ENCODE measurements at places on chromosomes 6 and 20.

DNA sequence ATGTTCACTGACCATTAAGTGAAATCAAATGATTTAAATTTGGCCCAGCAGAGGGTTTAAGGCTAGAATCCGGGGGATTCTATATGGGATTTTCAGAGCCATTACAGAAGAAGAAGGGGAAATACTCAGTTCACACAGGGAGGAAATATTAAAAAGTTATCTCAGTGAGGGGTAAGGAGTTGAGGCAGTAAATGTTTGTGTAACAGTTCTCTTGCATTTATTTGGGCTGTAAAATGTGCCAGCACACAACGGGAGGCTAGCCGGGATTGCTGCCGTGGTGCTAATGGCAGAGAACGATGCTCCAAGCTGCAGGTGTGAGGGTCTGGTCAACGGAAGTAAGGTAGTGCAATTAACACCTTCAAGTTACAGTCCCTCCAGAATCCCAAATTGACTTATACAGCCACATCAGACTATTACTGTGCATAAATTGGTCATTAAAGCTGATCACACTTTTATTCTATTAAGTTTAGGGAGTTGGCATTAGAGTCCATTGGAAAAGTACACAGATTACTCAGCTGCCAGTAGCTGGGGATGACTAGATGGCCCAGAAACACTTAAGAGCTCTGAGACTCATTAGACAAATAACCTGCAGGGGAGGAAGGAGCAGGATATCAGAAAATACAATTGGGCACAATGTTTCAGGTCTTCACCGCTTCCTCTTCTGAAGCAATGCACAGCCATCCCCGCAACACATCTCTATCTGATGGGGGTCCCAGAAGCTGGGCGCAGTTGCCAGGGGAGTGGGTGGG, 31.3 kb downstream of the PPP1R3G start:
- no peak for DNase-seq

- peak; percentile 18 for DNase-seq
Measured at GRCh38 chr20:50728486-50728980, 2.8 kb upstream of the PARD6B start.

- peak; percentile 95 for DNase-seq
Measured at GRCh38 chr6:30769088-30769852, 24.9 kb upstream of the IER3 start.

DNA sequence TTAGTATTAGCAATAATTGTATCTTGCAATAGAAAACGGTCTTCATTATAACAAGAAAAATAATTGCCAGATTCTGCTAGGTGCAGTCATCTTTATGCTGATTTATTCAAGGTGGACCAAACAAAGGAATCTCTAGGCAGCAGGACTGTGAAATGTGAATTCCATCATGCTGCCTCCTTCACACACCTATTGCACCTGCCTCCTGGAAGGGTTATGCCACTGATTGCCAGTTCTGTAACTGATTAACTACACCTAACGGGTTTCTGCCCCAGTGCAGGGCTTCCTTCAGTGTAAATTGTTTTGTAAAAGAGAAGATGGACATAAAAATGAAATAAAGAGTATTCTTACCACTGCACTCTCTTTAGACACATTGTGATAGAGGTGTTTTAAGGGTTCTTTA, 96.1 kb downstream of the FOXO3 start:
- DNase-seq = no peak

DNA sequence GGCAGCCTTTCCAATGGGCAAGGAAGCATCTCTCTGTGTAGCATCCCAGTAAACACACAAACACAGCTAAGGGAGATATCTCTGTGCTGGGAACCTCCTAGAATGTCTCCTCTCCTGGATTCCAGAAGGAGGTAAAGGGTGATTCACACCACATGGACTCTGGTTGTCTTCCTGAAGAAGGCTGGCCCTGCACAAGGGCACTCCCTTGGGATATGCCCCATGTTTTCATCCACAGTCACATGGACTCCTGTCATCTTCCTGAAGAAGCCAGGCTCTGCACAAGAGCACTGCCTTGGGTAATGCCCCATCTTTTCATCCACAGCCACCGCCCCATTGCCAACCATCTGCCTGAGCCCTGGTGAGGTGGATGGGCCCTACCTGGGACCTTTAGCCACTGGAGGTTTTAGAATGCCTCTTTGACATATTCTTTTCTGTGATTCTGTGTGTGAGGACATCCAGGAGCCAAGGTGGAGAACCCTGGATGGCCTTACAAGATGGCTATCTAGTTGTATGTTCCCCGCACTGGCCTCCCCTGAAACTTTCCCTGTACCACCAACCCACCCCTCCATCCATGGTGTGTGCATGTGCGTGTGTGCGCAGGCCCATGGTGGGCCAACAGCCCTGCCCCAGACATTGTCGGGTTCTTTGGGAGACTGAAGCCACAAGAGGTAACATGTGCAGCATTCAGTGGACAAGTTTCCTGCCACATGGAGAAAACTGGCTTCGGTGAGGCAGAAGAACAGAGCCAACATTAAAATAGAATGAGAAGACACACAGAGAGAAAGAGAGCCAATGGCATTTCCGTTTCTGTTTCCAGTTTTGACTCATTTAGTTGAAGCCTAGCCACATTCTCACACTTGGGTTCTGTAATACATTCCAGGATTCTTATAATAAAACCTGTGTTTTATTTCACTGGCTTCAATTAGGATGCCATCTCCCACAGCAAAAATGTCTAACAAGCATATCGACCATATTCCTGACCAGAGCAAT, 110.2 kb upstream of the CST7 start:
- no peak for DNase-seq

DNA sequence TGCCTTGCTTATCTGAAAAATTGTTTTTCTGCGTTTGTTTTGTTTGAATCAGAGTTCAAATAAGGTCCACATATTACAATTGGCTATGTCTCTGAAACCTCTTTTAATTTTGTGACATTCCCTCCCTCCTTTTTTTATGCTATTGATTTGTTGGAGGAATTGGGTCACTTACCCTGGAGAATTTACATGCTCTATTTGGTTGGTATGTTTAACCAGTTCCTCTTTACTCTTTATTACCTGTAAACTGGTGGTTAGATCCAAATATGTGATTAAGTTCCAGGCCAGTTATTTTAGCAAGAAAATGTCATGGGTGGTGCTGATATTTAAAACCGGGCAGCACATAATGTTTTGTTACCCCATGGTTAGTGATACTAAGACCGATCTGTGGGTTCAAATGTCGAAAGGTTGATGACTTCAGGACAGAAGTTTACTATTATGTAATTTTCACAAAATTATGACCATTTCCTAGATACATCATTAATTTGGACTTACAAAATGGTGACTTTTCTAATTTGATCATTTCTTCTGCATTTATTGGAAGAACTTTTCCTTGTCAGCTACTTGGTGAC, 77.3 kb downstream of the KIZ start:
- no peak for DNase-seq

DNA sequence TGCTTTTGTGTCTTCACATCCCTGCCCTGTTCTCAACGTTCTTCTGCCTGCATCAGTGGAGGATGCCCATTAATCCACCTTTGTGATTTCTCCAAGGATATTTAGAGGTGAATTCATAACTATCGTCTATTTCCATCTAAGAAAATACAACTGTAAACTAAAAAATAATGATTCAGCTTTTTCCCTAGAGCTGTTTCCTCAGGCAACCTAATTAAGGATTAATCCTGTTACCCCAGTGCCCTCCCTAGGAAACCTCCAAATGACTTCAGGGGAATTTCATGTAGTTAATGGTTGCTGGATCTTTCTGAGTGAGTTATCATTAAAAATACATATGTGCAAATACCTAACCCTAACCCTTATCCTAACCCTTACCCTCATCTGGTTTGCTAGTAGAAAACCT, 14.6 kb upstream of the AFDN start:
- no peak for DNase-seq

- peak; percentile 84 for DNase-seq
Measured at GRCh38 chr20:45470262-45470931, 844 bp downstream of the WFDC2 start.

GRCh38 chr6:116268589-116269293, 11.0 kb downstream of the TSPYL1 start:
- DNase-seq = no peak

- DNase-seq = no peak
Measured at GRCh38 chr6:5749016-5749650, 257.6 kb downstream of the NRN1 start.

GRCh38 chr20:37274851-37275524, 13.4 kb upstream of the GHRH start:
- no peak for DNase-seq

DNA sequence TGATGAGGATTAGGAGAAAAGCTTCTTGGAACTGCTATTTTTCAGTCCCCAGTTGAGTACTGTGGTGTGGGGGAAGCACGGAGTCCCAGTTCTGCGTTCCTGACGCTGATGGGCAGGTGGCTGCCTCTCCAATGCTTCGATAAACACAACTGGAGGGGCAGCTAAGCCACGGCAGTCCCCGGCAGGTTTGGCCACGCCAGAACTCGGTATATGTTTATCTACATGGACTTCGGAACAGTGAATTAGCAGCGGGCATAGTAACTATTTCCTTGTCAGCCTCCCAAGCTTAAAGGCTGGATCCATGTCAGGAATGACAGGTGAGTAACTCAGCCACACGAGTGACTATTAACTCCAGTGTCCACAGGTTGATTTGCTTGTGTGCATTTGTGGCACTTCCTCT, 354.4 kb downstream of the ZFAND3 start:
- DNase-seq = no peak

DNA sequence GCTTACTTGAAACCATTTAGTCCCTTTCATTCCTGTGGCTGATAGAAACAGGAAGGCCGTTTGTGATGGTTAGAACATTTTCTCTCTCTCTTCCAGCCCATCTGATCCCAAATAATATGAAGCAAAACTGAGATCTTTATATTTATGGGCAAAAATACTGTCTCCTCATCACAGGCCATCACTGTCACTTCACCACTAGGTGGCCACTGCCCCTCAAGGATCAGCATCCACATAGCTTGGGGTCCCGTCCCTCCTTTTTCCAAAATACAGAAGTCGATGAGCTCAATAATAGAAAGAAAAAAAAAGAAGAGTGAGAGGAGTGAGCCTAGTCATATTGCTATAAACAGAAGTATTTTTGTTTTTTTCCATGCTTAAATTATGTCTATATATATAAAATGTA, 46.4 kb upstream of the LAMP5 start:
- DNase-seq = no peak

GRCh38 chr20:53061192-53062108, 89.3 kb downstream of the TSHZ2 start:
- DNase-seq = no peak

DNA sequence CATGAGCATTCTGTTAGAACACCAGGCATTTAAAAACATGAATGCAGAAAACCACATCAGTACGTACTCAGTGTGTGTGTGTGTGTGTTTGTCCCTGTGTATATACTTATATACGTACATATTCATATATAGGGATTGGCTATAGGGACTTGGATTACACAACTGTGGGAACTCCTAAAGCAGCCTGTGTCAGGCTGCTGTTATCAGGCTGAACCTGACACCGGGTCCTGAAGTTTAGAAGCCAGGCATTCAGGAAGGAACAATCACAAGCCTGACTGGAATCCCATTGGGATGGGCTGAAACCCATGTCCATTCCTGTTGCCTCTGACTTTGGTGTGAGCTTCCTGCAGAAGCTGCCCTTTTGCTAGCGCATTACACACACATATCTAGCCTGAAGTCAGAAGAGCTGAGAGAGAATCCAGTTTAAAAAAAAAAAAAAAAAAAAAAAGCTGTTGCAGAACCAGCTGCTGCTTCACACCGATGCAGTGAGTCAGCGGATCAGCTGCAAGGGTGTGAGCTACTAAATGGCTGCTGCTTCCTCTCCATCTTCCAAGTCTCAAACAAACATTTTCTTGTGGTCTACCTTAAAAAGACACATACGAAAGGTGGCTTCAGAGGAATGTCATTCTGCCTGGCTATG, 348.1 kb downstream of the THBS2 start:
- no peak for DNase-seq

- DNase-seq = no peak
Measured at GRCh38 chr6:37862992-37863391, 43.5 kb downstream of the ZFAND3 start.

GRCh38 chr6:136483906-136484305, 66.3 kb downstream of the MAP7 start:
- no peak for DNase-seq

DNA sequence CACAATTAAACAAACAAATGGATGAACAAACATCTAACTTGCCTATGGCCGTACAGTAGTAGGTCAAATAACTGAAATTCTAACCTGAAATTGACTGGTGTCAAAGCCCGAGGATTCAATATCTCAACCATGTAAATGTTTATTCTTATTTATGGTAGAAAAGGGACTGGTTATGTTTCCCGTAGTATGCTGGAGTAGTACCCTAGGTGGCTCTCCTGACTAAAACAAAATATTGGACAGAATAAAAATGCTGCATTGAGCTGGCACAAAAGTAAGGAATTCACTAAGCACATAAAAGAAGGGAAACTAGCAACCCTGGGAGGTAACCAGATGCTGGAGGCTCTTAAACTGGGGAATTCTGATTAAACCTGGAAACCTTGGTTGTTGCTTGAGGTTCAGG, 117.1 kb upstream of the PREP start:
- DNase-seq = no peak

- DNase-seq = no peak
Measured at GRCh38 chr20:39785252-39785917, 823.2 kb downstream of the DHX35 start.

- DNase-seq = no peak
Measured at GRCh38 chr6:97790926-97791590, 508.0 kb upstream of the MMS22L start.

DNA sequence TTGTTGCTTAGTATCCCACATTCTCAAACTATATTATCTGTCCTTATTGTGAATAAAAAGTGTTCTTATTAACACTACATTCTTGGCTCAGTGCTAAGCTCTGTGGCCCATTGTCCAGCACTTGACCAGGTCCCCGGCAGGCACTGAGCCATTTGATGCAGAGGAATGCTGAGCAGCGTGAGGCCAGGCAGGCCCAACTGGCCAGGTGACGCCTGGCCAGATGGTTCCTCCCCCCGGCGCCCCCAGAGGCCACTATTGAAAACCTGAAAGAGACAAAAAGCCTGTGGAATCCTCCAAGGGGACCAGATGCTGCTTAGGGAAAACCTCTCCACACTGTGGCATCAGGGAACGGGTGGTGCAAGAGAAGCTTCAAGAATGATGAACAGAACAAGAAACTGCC, 597.5 kb upstream of the JAG1 start:
- no peak for DNase-seq

DNA sequence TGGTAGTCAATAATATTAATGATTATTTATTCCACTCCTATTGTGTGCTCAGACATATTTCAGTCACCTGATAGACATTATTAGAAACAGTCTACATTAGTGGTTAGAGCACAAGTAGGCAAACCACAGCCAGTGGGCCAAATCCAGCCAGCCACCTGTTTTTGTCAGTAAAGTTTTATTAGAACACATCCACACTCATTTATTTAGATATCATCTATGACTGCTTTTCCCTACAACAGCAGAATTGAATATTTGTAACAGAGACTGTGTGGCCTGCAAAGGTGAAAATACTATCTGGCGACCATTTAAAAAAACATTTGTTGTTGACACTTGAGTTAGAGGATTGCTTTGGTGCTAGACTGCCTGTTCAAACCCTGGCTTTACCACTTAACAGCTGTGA, 220.0 kb upstream of the ZFP64 start:
- DNase-seq = no peak

- DNase-seq = peak; percentile 99
Measured at GRCh38 chr6:157763129-157763903, 59.7 kb upstream of the SNX9 start.

- no peak for DNase-seq
Measured at GRCh38 chr6:4105980-4106536, 27.1 kb upstream of the FAM217A start.

GRCh38 chr6:36691011-36691410, 6.6 kb upstream of the RAB44 start:
- DNase-seq = no peak

- DNase-seq = no peak
Measured at GRCh38 chr6:150788089-150788488, 77.4 kb upstream of the MTHFD1L start.

Data from RWPE2 (cell line).